Activated CD8-positive, alpha-beta T cell treated with anti-CD3 and anti-CD28 coated beads for 36 hours (primary cell): ENCODE measurements at places on chromosomes 5 and 9. TPM values are rescaled to one million over a fixed set of nuclear protein-coding genes. Genes with fewer than 3 reads are reported as not detected.

SPATA31D4 gene
- not detected for total RNA-seq

NMUR2 gene
- not detected for total RNA-seq

TUSC1 gene
- total RNA-seq, result 0.38 TPM

EGR1 gene
- 46.4 TPM for total RNA-seq

OCLN gene
- total RNA-seq, result 0.56 TPM

FGD3 gene
- total RNA-seq, result 41.6 TPM

CBY3 gene
- total RNA-seq, result 0.47 TPM

ADAMTS12 gene
- total RNA-seq, result not detected

DNA sequence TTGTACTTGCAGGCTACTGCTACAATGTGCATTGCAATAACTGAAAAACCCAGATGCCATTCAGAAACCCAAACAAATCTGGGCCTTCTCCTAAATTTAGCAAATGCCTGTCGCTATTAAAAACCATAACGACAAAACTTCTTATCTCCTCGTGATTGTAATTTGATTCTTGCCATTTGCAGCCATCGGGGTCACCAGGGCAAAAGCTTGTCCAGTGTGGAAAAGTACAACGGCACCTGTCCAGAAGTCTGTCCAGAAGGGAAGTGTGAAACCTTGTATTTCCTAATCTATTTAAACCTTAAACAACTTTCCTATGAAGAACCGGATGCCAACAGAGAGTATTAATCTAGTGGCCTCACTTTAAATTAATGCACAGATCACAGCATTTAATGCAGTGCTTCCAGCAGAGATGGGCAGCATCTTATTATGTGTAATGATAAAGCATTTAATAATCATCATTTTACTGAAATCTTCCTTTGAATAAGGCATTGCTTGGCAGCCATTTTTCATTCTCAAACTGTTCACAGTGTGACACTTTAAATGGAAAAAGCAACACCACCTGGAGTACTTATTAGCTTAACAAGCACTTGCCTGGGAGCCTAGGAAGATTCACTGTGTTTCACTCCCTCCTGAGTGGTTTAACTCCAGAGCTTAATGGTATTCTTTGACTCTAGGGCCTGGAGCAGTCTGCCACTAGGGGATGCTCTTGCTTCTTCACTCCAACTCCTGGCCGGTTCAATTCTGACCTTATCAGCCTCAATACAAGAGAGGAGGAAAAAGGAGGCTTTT lies 4.9 kb upstream of the C7 start:
- H3K4me3 ChIP-seq, result no peak overlapping the region
- no peak overlapping the region for H3K27ac ChIP-seq
- DNase-seq, result peak; percentile 62
- no peaks in the 10 kb centered on the region for H3K4me1 ChIP-seq

DNA sequence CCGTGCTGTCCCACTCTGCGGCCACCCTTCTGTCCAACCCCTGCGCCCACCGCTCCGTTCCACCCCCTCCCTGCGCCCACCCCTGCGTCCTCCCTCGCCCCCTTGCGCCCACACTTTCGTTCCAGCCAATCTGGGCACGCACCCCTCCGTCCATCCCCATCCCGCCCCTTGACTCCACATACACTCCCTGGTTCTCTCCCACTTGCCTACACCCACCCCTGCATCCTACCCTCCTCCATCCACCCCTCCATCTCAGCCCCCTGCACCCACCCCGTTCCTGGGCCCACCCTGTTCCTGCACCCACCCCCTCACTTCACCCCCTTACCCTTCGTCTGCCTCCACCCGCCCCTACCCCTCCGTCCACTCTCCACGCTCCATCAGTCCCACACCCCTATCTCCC lies 7.0 kb downstream of the ADAMTS13 start:
- no peaks in the 10 kb centered on the region for H3K36me3 ChIP-seq
- H3K27me3 ChIP-seq, result peaks cover 23% of the 10 kb centered on the region
- no peak for DNase-seq
- no peak overlapping the region for H3K4me3 ChIP-seq
- H3K27ac ChIP-seq, result no peak overlapping the region
- peaks cover 3% of the 10 kb centered on the region for H3K4me1 ChIP-seq

DNA sequence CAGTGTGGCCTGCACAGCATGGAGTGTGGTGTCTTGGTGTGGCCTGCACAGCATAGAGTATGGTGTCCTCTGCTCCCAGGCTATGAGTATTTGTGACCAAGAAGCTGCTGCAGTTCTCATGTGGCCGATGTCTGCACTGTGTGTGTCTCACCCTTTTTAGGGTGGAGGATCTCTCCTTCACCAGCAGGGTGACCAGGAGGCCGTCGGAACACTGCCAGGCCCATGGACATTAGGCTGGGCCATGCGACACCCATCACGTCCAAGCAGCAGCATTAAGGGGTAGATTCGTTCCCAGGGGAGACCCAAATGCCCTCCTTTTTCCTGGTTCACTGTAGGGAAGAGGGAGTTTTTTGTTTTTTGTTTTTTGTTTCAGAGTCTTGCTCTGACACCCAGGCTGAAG lies 115.3 kb upstream of the SPIN1 start:
- no peaks in the 10 kb centered on the region for H3K36me3 ChIP-seq
- no peak overlapping the region for H3K4me3 ChIP-seq
- H3K4me1 ChIP-seq, result peaks cover 6% of the 10 kb centered on the region
- peaks cover 2% of the 10 kb centered on the region for H3K27me3 ChIP-seq
- no peak overlapping the region for H3K27ac ChIP-seq

DNA sequence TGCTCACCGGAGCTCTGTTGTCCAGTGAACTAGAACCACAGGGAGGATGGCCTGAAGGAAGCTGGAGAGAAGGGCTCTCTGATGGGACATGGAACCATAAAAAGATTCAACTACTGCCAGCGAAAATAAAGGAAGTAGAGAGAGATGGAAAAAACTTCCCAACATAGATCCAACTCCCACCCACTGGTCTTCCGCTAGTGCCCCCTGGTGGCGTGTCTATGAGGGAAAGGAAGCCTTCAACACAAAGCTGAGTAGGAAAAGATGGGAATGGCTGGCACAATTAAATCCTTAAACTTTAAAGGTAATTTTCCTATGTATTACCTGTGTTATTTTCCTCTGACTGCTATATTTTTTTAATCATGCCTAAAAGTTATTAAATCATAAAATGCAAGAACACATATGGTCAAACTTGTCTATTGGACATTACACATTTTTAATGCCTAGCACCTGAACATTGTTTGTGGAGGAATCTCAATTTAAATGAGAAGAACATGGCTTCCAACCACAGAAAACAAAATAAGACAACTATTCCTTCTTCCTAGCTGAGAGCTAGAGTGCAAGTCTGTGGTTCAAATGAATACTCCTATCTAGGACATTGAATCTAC lies 51.5 kb downstream of the CEP120 start:
- no peak overlapping the region for H3K27ac ChIP-seq
- H3K4me3 ChIP-seq, result no peak overlapping the region
- no peaks in the 10 kb centered on the region for H3K27me3 ChIP-seq
- H3K36me3 ChIP-seq, result peaks cover 42% of the 10 kb centered on the region
- DNase-seq, result peak; percentile 32

- H3K4me1 ChIP-seq, result no peaks in the 10 kb centered on the region
- H3K27me3 ChIP-seq, result peaks cover 11% of the 10 kb centered on the region
- DNase-seq, result no peak
- H3K4me3 ChIP-seq, result no peak overlapping the region
- H3K36me3 ChIP-seq, result no peaks in the 10 kb centered on the region
- H3K27ac ChIP-seq, result no peak overlapping the region
Observed at GRCh38 chr5:123107343-123108244, 18.6 kb downstream of the PRDM6 start.

- H3K4me1 ChIP-seq, result no peaks in the 10 kb centered on the region
- H3K27me3 ChIP-seq, result no peaks in the 10 kb centered on the region
- no peak overlapping the region for H3K4me3 ChIP-seq
- H3K27ac ChIP-seq, result no peak overlapping the region
- H3K36me3 ChIP-seq, result peaks cover 30% of the 10 kb centered on the region
Observed at GRCh38 chr5:108216890-108217289, 165.0 kb downstream of the FBXL17 start.

DNA sequence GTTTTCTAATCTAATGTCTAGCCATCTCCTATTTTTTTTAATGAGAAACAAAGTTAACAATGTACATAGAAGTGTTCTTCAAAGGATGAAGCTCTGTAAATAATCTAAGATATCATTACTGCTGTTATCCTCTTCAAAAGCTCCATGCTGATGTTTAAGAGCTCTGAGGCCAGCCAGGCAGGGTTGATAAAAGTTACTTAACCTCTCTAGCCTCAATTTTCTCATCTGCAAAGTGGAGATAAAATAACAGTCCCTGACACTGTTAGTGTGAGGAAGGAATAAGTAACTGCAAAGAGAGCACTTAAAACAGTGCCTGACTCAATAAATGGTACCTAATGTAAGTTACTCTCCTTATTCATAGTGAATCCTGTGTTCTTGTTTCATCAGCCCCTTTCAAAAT lies 60.1 kb downstream of the LHFPL2 start:
- no peak overlapping the region for H3K4me3 ChIP-seq
- no peak for DNase-seq
- H3K27me3 ChIP-seq, result peaks cover 12% of the 10 kb centered on the region
- no peak overlapping the region for H3K27ac ChIP-seq

DNA sequence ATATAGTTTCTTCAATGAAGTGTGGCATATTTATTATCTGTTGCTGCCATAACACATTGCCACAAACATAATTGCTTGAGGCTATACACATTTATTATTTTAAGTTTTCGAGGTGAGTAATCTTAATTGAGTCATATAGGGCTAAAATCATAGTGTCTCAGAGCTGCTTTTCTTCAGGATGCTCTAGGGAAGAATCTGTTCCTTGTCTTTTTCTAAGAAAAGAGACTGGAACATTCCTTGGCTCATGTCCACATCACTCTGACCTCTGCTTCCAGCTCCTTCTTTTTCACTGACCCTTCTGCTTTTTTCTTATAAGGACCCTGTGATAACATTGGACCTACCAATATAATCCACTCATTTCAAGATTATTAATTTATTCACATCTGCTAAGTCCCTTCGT lies 632.4 kb upstream of the TYRP1 start:
- no peak overlapping the region for H3K27ac ChIP-seq
- H3K4me1 ChIP-seq, result no peaks in the 10 kb centered on the region
- H3K36me3 ChIP-seq, result no peaks in the 10 kb centered on the region
- DNase-seq, result no peak
- no peak overlapping the region for H3K4me3 ChIP-seq

DNA sequence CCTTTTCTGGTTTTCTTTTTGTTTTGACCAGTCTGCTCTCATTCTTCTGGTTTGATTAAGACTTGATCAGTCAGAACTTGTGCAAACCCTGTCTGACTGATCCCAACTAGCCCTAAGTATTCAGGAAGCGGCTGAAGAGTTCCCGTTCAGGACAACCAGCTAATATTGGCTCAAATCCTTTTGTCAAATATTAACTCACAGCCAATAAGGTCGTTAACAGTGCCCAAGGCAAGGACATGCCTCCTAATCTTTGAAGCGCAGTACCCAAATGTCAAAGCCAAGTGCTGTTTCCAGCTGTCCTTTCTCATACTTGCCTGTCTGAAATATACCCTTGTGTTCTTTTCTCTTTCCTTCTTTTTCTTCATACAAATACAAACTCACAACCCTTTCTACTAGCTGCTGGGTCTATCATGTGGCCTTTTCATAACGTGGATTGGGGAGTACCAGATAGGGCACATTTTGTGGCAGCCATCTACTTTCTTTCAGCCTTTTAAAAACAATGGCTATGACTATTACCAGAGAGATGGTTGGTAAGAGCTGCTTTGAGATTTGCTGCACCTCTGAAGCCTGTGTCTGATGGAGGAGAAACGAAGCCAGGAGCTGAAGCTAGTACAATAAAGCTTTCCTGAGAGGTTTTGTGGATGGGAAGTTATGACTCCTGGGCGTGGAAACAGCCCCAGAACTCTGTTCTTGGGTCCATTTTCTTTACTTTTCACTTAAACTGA lies 266.4 kb upstream of the ZNF608 start:
- H3K27ac ChIP-seq, result no peak overlapping the region
- no peak overlapping the region for H3K4me3 ChIP-seq
- no peaks in the 10 kb centered on the region for H3K36me3 ChIP-seq
- no peak for DNase-seq
- H3K27me3 ChIP-seq, result no peaks in the 10 kb centered on the region
- H3K4me1 ChIP-seq, result no peaks in the 10 kb centered on the region

GRCh38 chr5:167952278-167952995 lies 339.0 kb upstream of the WWC1 start:
- no peak for DNase-seq
- H3K4me1 ChIP-seq, result no peaks in the 10 kb centered on the region
- H3K36me3 ChIP-seq, result no peaks in the 10 kb centered on the region

- no peaks in the 10 kb centered on the region for H3K4me1 ChIP-seq
- no peaks in the 10 kb centered on the region for H3K36me3 ChIP-seq
- H3K4me3 ChIP-seq, result no peak overlapping the region
Observed at GRCh38 chr5:167995844-167996425, 295.5 kb upstream of the WWC1 start.
